ENCODE measurements at places on chromosomes 4 and X.
A peak's percentile ranks its signal among the peaks of the same experiment; 100 is the strongest.

DNA sequence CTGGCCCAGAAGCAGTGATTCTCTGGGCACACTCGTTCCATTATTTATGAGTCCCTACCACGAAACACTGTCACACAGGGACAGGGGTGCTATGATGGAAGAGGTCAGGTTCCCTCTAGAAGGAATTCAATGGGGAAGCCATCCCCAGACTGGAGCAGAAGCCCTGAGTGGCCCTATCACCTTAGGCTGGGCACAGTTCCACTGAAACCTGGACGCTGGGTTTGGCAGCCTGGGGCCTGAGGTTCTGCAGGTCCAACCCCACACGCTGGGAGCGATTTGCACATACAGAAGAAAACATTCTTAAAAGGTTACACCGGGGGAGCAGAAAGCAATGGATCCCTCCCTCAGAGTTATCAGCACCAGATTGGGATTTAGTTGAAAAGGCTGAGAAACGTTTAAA is 63.3 kb downstream of the PHKA2 start:
- no peak for DNase-seq

DNA sequence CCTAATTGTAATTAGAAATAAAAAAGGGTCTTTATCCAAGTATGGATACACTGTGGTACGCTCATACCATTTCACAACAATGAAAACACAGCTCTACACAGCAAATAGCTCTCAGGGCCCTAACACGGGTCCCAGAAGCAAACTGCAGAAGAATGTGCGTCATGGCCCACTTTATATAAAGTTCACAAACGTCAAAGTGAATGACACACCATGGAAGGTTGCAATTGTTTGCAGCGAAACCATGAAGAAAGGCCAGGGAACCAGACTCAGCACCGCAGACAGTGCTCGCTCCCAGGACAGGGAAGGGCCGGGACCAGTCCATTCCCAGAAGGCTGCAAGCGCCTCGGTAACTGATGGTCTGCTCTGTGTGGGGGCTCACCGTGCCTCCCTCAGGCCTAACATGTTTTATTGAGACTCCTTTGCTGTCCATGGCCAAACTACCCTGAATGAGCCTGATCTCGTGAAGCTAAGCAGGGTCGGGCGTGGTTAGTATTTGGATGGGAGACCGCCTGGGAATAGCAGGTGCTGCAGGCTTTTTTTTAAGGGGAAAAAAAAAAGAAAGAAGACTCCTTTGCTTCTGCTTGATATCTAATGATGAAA is 47.8 kb downstream of the ACOX3 start:
- DNase-seq = no peak

GRCh38 chrX:123917069-123917468 is 44.4 kb upstream of the STAG2 start:
- no peak for DNase-seq

DNA sequence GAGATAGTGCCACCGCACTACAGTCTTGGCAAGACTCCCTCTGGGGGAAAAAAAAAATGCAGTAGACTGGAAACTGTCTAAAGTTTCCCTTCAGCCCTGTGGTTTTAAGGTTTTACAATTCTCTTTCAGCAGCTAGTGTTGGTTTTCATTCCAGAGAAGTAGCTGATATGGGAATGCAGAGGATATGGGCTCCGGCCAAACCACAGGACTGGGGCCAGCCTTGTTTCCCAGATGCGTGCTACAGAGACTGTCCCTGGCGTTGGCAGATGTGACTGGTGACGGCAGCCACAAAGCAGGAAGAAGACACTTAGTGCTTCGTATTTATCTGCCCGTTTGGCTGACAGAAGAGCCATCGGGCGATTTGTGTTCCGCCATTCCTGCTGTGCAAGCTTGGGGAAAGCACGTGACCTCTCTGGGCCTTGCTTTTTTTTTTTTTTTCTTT is 43.2 kb downstream of the ZBTB49 start:
- DNase-seq = peak; percentile 24

DNA sequence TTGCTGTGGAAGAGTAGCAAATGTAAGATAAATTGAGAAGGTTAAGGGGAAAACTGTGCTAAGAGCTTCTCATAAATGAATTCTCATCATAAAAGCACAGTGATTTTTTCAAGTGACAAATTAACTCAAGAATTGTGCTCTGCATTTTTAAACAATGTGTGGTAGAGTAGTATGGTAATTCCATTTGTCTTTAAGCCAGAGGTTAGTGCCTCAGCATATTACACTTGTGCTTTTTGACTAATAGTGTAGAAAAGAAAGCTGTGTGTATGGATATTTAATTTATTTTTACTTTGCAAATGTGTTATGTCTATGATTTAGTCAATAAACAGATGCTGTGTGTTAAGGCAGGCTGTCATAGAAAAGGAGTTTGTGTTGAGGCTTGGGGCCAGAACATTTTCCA is 61.0 kb downstream of the FHIP1A start:
- DNase-seq = peak; percentile 28

DNA sequence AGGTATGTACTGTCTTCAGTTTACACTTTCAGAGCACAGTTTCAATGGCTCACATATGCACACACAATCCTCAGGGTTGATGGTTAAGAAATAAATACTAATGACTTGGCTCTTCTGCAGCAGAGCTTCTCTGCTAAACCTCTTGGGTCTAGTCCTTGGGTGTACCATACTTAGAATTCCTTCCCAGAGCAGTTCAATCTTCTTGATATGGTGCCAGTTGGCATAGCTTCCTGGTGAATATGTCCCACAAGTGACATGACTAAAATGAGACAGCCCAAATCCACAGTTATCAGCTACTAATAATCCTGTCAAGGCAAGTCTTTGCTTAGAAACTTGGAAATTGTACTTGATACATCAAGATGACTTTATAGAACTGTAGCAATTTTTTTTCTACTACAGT is 654.4 kb downstream of the IQCM start:
- peak; percentile 43 for DNase-seq

- no peak for DNase-seq
Measured at GRCh38 chr4:139975830-139976272, 178.1 kb downstream of the MAML3 start.
